ENCODE measurements at places on chromosomes 5 and 9. TPM values are rescaled to one million over a fixed set of nuclear protein-coding genes. Genes with fewer than 3 reads are reported as not detected.

Gene SPINK1
- not detected for polyA plus RNA-seq

Gene SLC6A3
- polyA plus RNA-seq: 0.19 TPM

Gene CD72
- 436 TPM for polyA plus RNA-seq

Gene PARP8
- polyA plus RNA-seq: 36.2 TPM

Gene FBN2
- polyA plus RNA-seq: 0.03 TPM

Gene NIPAL4
- 6.4 TPM for polyA plus RNA-seq

Gene NUP214
- 19.0 TPM for polyA plus RNA-seq

Gene RALGPS1
- 20.7 TPM for polyA plus RNA-seq

DNA sequence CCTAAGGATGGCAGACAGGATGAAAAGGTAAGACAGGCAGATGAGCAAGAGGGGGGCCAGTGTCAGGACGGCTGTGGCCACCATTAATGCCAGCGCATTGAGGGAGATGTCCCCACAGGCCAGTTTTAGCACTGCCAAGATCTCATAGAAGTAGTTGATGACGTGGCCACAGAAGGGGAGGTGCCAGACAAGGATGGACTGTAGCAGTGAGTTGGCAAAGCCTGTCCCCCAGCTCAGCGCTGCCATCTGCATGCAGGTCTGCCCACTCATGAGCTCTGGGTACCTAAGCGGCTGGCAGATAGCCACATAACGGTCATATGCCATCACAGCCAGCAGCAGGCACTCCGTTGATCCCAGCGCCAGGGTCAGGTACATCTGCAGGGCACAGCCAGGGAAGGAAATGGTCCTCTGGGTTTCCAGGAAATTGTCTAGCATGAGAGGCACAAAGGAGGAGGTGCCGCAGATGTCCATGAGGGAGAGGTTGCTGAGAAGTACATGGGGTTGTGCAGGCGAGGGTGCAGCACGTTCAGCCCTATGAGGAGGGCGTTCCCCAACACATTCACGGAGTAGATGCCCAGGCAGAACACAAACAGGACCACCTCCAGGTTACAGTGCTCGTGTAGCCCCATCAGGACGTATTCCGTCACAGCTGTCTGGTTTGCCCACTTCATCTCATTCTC is 10.8 kb downstream of the OR13J1 start:
- DNase-seq: peak; percentile 45

DNA sequence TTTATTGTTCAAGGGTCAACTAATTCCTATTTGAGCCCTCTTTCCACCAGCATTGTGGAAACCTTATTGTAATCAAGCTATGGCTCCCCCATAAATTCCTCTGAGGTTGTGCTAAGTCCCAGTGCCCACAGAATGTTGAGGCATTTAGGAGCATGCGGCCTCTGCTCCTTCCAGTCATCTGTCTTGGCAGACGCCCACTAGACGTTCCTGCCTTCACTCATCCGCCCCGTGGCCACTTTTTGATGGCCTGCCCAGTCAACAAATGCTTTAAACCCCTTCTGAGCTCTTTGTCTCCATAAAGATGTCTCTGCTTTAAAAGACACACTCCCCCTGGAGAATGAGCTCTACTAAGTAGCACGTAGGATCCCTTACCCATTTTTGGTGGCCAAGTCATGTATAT is 104.7 kb downstream of the GAS1 start:
- no peak for DNase-seq

DNA sequence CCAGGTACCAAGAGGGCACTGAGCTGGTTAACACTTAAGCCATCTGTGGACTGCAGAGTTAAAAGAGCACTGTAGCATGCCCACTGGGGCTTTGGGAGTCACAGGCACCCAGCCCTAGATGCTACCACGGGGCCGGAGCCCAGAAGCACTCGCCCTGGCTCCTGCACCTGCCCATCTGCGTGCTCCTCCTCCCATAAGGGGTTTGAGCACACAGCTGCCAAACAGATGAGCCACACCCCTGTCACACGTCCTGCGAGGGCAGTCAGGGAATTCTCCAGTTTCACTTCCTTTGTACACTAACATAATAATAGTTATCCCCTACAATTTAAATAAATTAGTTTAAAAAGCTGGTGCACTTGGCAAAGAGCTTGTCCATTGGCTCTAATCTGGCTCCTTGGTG is 4.5 kb upstream of the PCA3 start:
- DNase-seq: peak; percentile 69

GRCh38 chr5:129563585-129563984 is 103.5 kb downstream of the ADAMTS19 start:
- DNase-seq: no peak

DNA sequence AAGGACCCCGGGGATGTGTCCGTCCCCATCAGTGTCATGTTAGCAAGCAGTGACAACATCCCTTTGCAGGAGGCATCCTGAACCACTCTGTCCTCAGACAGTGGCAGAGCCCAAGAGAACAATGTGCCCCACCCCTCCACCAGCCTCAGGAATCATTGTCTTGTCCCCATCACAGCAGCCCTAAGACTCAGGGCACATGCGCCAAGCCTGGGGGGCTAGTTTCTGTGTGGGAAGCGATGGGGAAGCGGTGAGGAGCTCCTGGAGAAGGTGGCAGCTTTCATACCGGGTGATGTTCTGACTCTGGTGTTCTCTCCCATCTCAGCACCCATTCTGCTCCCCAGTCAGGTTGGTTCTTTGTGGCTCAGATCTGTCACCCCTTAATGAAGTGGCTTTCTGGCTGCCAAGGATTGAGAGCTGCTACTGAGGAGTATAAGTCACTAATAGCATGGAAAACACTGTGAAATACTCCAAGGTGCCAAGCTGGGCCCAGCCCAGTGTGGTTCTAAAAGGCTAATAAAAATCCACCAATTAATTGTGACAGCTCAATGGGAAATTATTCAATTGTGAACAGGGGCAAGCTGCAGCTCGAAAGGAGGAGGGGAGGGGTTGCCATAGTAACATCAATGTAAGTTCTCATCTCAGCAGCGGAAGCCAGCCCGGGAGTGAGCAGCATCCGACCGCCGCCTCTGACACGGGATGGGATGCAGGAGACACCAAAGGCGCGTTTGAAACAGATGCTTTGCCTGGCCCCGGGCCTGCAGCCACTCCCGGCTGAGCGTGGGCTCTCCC is 4.7 kb downstream of the QRFP start:
- DNase-seq: no peak

GRCh38 chr5:143521141-143521540 is 117.7 kb upstream of the NR3C1 start:
- DNase-seq: no peak

- DNase-seq: no peak
Observed at GRCh38 chr9:92875373-92875772, 2.5 kb downstream of the ZNF484 start.

GRCh38 chr9:115717711-115718173 is 435.8 kb upstream of the PAPPA start:
- DNase-seq: no peak

DNA sequence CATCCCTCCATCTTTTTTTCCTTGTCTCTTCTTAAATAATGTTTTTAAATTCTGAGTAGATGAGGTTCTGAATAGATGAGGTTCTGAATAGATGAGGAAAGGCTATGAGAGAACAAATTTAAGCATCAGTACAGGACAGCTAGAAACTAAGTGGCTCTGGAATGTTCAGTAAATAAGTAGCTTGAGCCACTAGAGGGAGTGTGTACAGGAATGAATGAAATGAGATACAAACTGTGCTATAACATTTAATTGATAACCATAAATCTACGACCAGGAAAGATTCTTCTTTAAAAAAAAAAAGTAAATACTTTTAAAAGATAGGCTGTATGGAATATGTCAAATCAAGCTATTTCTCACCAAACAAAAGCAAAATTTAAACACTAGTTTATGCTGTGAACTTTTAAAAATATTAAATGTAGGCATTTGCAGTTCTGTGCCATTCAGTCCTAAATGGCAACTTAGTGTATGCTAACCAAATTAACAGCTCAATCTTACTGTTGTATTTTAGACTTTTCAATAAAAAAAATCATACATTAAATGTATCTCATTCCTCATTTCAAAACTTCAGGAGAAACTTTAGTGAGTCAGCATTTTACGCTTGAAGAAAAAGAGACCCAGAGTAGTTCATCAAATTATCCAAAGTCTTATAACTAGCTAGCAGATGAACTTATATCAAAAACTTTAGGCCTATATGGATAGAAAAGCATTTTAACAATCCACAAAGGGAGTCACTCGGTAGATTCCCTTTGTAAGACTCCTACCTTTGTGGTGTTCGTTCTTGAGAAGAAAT is 70.4 kb upstream of the SNX2 start:
- DNase-seq: peak; percentile 56

- DNase-seq: no peak
Observed at GRCh38 chr5:55173687-55174230, 782 bp upstream of the CDC20B start.

GRCh38 chr5:133728475-133728874 is 116.1 kb upstream of the FSTL4 start:
- no peak for DNase-seq

DNA sequence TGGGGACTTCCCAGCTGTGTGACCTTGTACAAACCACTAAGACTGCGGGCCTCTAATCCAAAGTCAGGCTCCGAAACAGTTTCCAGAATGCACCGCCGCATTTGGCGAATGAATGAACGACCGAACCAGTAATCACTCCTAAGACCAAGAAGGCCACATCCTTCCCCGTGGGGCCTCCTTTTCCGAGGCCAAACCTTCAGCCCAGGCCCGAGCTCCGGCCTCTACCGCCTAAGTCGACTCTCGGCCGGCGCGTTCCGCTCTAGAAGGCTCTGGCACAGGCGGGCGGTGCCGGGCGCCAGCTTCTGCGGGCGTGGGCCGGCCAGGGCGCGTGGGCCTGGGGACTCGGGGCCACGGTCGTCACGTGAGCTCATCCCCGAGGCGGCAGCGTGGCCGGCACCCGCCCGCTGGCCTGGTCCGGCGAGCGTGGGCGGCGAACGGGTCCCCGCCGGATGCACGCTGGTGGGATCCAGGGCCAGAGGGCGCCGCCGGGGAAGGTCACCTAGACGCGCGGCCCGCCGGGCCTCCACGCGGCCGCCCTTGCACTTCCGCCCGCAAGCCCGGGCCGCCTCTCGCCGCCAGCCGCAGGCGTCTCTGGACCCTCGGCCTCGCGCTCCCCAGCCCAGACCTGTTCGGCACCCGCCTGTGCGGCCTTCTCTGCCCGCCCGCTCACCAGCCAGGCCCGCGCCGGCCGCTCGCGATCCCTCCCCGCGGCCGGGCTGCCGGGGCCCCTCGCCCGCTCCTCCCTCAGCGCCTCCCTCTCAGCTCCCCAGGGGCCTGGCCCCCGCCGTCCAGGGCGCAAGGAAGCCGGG is 754 bp downstream of the VDAC1 start:
- DNase-seq: peak; percentile 73

DNA sequence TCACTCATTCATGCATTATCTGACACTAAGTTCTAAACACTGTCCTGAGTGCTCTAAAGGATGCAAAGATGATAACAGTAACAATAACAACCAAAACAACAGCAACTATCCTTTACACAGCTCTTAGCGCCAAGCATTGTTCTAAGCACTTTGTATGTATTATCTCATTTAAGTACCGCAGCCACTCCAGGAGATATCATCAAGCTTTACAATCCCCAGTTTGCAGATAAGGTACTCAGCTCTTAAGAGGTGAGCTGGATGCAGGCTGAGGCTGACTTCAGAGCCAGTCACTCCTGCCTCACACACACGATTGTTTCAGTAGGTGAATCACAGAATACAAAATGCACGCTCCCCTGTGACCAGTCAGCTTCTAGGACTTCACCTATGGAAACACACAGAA is 141.8 kb downstream of the PAX5 start:
- no peak for DNase-seq

GRCh38 chr5:38371596-38371995 is 113.2 kb downstream of the EGFLAM start:
- DNase-seq: no peak

GRCh38 chr5:27472000-27472763 is 433.8 kb upstream of the CDH9 start:
- no peak for DNase-seq

GRCh38 chr5:135476615-135477581 is 24.7 kb upstream of the TIFAB start:
- DNase-seq: no peak

DNA sequence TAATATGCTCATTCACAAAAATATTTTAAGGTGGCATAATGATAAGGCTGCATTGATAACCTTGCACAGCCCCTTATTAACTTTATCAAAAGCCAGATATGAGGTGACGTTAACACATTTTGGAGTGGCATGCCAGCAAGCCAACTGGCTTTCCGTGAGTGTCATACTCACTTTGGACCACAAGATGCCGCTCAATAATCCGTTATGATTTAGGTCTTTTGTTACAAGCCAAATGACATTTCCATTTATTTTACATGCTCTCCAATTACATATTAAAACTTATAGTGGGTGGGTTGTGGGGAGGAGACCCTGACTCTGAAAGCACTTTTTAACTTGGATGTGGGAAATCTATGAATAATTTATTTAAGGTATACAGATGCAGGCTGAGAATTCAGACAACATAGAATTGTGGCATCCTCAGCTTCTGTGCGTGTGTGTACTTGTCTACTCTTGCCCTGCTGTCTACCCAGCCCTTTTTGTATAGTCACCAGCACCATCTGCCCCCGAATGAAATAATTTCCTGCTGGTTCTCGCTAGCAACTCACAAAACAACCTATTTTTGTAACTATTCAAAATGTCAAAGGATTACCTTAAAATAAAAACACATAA is 305.1 kb downstream of the PSAT1 start:
- peak; percentile 55 for DNase-seq

- no peak for DNase-seq
Observed at GRCh38 chr5:161077936-161078545, 226.0 kb upstream of the ATP10B start.

DNA sequence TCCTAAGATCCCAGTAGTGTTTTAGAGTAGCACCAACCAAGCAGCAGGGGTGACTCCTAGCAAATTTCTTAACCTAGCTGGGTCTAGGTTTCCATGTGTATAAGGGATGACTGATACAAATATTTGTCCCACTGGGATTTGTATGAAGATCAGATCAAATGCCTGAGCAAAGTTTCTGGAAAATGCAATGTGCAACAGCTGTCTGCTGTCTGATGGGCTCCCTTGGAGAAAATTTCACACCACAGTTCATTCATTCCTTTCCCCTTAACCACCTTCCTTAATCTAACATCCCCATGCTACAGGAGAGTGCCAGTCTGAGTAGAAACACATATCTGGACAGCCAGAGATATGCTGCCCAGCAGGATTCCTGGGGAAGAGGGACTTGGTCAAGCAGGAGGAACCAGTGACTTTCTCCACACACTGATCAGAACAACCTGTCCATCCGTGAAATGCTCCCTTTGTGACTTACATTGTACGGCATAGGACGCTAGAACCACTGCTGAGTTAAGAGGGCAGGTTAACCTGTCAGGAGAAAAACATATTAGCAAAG is 53.3 kb downstream of the PTPN3 start:
- no peak for DNase-seq

- DNase-seq: no peak
Observed at GRCh38 chr5:91535499-91535898, 152.4 kb upstream of the ARRDC3 start.

GRCh38 chr9:20988671-20989315 is 42.6 kb downstream of the HACD4 start:
- DNase-seq: no peak

DNA sequence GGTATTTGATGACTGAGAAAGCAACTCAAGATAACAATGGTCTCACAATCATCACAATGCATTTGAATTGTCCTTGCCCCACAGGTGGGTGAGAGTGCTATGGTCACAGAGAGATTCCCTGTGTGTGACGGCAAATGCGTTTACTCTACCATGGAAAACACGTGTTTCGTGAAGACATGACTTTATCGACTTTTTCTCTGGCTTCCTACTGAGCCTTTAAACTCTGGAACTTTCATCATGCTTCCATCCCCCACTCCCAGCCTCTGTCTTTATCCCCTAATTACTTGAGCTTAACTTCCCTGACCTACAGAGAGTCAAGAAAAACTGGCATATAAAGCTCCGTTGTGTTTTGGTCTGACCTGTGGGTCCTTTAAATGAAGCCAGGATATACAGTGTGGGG is 414.1 kb upstream of the CLINT1 start:
- DNase-seq: no peak
